ENCODE measurements at places on chromosomes 3 and 15. TPM values are rescaled to one million over a fixed set of nuclear protein-coding genes. Genes with fewer than 3 reads are reported as not detected.

Gene CLSTN2
- 0.05 TPM for total RNA-seq

Gene STRA6
- 68.8 TPM for total RNA-seq

Gene DPPA4
- not detected for total RNA-seq

Gene LRRN1
- total RNA-seq, result not detected

Gene STRIT1
- not detected for total RNA-seq

Gene LRRC31
- total RNA-seq, result not detected

Gene ZCWPW2
- total RNA-seq, result not detected

Gene CYP1A1
- total RNA-seq, result 1.9 TPM

Gene TPRG1
- total RNA-seq, result 0.38 TPM

Gene ARPP21
- total RNA-seq, result not detected

Gene WNT7A
- 0.12 TPM for total RNA-seq

Gene SMCO1
- not detected for total RNA-seq

Gene FRMD5
- 4.6 TPM for total RNA-seq

Gene CSPG5
- total RNA-seq, result 0.86 TPM

Gene FGF12
- total RNA-seq, result 0.37 TPM

Gene P2RY14
- not detected for total RNA-seq

Gene MBD4
- 24.1 TPM for total RNA-seq

Gene ALPK3
- 0.11 TPM for total RNA-seq

Gene SLC27A2
- 33.7 TPM for total RNA-seq

Gene ARGFX
- total RNA-seq, result not detected

Gene PIGX
- total RNA-seq, result 34.7 TPM

Gene CTDSPL
- 11.1 TPM for total RNA-seq

Gene PLIN1
- total RNA-seq, result 0.07 TPM

Gene GP5
- total RNA-seq, result not detected

Gene MASP1
- not detected for total RNA-seq

Gene GPR87
- 0.94 TPM for total RNA-seq

Gene SERPINI2
- total RNA-seq, result not detected

Gene AGBL1
- total RNA-seq, result not detected
